ENCODE measurements at places on chromosomes 3 and 15.

- no peak for DNase-seq
These were observed 310.7 kb upstream of the ZNF717 start for GRCh38 chr3:76096036-76096435.

- no peak for DNase-seq
These were observed 369.0 kb upstream of the CCDC54 start for GRCh38 chr3:107008213-107008612.

- no peak for DNase-seq
These were observed 18.4 kb upstream of the KLF13 start for GRCh38 chr15:31308185-31308639.

GRCh38 chr15:33515121-33515520 lies 204.4 kb downstream of the RYR3 start:
- no peak for DNase-seq

DNA sequence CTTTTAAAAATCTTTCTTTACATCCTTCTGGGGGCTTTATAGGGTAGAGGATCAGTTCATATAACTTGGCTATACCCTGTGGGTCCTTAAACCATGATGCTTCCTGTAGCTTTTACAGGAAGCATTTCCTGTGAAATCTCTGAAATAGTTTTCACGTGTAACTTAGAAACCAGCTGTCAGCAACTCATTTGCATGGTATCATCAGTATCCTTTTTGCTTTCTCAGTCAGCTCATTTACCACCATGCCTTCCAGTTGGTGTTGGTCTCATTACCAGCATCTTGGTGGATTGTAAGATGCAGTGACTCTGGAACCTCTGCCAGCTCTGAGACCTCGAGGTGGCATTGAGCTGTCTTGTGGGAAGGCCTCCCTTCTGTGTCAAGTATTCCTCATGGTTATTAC lies 96.7 kb upstream of the MYZAP start:
- DNase-seq = no peak

- DNase-seq = no peak
These were observed 80.0 kb downstream of the THSD4 start for GRCh38 chr15:71195242-71195641.

DNA sequence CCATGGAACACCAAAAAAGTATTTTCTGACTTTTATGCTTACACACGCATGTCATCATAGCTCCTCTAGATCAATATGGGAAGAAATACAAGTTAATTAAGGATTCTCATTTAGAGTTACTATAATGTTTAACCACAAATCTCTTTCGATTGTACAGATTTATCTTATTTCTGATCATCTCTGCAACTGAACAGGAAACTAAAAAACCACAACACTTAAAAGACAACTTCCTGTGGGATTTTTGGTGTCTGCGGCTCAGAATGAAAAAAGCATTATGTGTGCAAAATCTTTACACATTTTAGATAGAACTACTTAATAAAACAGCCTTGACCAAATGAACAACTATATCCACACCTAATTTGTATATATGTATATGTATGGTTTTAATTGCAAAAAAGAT lies 3.0 kb upstream of the TJP1 start:
- DNase-seq = peak; percentile 45

GRCh38 chr3:160678292-160678842 lies 1.4 kb downstream of the ARL14 start:
- DNase-seq = no peak

DNA sequence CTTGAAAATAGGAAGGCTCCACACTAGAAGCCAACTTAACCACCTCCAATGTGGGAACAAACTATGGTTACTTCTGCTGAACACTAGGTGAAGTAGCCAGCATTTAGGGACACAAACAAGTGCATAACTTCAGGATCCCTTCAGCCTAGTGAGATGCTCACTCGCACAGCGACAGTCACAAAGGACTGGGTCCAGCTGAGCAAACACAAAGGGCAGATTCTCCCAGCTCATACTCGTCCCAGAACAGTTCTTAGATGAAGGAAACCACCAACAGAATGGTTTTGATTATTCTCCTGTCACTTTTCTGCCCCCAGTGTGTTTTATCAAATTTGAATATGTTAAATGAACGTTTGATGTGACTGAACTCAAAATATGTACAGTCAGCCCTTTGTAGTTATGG lies 201.6 kb downstream of the KCNAB1 start:
- no peak for DNase-seq

DNA sequence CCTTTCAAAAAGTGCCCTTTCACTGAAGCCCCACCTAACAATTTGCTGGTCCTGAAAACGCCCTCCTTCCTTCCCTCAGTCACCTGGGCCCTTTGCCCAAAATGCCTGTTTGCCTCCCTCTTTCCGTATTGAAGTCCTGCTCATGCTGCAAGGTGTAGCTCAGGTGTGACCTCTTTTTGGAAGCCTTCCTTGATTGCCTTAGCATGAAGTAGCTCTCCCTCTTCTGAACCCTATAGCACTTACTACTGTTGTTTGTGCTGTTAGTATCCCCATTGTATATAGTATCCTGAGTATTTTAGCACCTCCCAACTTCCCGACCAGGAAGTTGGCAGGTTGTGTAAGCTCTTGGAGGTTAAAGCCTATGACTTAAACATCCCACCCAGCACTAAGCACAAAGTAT lies 1.7 kb downstream of the PLS1 start:
- no peak for DNase-seq

- no peak for DNase-seq
These were observed 35.1 kb downstream of the UBE3A start for GRCh38 chr15:25403771-25404170.

GRCh38 chr3:157310329-157311052 lies 126.2 kb upstream of the PTX3 start:
- DNase-seq = no peak

DNA sequence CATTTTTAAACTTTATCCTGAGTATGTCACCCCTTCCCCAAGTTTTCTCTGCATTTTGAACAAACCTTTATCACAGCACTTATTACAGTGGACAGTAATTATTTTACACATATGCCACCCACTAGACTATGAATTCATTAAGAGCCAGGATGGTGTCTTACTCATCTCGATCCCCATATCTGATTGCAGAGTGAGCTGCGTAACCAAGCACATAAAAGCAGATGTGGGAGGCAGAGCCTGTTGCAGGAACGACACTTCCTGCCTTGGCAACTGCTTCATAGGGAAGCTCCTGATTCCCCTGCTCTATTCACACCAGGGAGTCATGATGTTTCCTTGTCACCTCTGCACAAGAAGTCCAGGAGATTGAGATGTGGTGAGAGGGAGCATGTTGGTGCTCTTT lies 91.1 kb downstream of the MINAR1 start:
- DNase-seq = no peak

DNA sequence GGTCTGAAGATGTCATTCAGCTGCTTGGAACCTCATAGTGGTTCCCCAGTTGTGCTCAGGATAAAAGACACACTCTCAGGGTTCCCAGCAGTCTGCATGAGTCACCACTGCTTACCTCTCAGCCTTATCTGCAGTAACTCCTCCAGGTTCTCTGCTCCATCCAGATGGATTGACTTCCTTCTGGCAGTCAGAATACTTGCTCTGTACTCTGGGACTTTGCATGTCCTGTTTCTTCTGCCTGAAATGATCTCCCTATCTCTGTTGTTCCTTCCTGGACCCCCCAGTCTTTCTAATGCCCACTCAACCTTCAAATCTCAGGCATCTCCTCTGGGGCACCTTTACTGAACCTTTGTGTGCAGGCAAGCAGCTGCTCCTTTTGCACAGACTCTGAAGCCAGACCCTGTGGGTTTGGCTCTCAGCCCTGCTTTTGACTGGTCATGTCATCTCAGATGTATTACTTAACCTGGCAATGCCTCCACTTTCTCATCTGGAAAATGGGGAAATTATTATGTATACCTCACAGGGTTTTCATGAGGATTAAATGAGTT lies 38.4 kb downstream of the ITPR1 start:
- DNase-seq = no peak

- DNase-seq = no peak
These were observed 251.4 kb upstream of the TGFBR2 start for GRCh38 chr3:30354972-30355371.

GRCh38 chr3:34377961-34378360 lies 579.5 kb downstream of the PDCD6IP start:
- no peak for DNase-seq

- DNase-seq = no peak
These were observed 16.2 kb downstream of the XPC start for GRCh38 chr3:14162178-14162577.

DNA sequence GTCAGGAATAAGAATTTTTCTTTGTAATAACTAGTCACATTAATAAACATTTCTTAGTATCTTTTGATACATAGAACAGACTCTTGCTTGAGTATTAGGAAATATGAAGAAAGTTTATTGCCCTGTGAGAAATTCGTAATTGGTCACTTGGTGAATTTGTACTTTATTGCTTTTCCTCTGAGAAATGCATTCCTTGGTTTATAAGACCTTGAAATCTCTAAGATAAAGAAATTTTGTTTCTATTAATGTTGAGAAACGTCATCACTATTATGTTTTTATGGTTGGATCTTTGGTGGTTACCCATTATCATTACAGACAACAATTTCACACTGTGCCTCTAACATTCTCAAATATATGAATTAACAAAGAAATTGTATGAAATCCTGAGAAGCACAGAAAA lies 652.0 kb upstream of the NECTIN3 start:
- no peak for DNase-seq

- peak; percentile 53 for DNase-seq
These were observed 453.7 kb downstream of the FOXP1 start for GRCh38 chr3:71129611-71130431.

- no peak for DNase-seq
These were observed 249.7 kb upstream of the CNTN4 start for GRCh38 chr3:1848935-1849334.

GRCh38 chr15:77475001-77475400 lies 54.3 kb downstream of the HMG20A start:
- DNase-seq = no peak

DNA sequence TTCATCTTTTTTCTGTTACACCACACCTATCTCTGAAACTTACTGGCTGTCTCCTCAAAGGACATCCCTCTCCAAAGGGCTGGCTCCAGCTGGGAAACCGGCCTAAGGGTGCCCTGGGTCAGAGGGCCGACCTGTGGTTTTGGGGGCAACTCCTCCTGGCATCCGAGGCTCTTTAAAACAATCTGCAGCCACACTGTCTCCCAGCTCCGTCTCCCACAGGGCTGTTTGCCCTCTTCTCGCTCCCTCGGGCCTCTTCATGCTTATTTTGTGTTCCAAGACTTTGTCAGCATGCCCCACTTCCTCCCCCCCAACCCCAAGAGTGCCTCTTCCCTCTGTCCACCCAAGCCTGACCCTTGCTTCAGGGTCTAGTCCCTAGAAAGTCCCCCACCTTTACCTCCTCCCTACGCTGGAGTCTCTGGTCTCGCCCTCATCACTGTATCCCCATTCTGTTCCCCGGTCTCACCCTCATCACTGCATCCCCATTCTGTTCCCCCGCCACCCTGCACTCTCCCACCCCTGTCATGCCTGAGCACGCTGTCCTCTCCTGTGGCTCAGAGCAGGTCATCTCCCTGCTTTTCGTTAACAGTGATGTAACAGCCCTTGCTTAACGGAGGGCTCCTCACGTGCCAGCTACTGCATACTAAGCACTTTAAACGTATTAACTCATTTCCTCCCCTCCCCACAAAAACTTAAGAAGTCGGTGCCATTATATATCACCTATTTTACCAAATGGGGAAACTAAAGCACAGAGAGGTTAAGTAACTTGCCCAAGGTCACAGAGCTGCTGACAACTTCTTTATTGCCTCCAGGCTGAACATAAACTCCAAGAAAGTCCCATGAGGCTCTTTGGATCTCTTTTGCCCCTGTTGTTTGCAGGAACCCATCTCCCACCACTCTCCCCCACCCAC lies 1.1 kb upstream of the CSK start:
- peak; percentile 70 for DNase-seq

DNA sequence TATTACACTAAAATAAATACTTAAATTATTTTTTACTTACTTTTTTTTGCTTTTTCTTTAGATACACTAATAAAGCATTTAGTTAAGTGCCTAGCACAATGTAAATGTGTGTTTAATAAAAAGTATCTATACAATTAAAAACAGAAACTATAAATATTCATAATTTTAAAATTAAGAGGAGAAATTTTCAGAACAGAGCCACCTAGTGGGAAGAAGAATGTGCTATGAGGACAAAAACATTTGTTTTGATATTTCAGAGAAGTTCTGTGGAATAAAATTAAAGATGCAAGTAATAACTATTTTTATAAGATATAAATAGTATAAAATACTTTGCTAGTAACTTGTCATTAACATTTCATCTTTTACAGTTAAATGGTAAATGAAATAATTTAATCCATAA lies 33.6 kb upstream of the PLSCR5 start:
- no peak for DNase-seq

DNA sequence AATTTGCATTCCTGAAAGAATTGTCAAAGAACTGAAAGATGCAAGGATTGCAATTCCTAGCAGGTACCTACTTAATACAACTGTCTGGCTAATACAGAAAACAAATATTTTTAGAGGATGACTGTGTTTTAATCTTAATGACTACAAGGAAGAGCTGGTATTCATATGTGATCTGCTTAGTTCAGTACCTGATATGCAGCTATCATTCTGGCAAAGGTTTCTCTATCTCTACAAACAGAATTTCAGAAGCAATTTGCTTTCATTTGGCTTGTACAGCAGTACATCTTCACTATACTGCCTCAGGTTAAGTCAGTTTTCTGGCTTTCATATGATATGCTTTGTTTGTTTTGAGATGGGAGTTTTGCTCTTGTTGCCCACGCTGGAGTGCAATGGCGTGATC lies 51.3 kb downstream of the TBL1XR1 start:
- no peak for DNase-seq

- DNase-seq = no peak
These were observed 314.3 kb upstream of the RASGRP1 start for GRCh38 chr15:38878926-38879325.

- DNase-seq = no peak
These were observed 21.2 kb upstream of the IGF2BP2 start for GRCh38 chr3:185846037-185846436.

GRCh38 chr3:64612916-64613526 lies 74.8 kb downstream of the ADAMTS9 start:
- DNase-seq = no peak

DNA sequence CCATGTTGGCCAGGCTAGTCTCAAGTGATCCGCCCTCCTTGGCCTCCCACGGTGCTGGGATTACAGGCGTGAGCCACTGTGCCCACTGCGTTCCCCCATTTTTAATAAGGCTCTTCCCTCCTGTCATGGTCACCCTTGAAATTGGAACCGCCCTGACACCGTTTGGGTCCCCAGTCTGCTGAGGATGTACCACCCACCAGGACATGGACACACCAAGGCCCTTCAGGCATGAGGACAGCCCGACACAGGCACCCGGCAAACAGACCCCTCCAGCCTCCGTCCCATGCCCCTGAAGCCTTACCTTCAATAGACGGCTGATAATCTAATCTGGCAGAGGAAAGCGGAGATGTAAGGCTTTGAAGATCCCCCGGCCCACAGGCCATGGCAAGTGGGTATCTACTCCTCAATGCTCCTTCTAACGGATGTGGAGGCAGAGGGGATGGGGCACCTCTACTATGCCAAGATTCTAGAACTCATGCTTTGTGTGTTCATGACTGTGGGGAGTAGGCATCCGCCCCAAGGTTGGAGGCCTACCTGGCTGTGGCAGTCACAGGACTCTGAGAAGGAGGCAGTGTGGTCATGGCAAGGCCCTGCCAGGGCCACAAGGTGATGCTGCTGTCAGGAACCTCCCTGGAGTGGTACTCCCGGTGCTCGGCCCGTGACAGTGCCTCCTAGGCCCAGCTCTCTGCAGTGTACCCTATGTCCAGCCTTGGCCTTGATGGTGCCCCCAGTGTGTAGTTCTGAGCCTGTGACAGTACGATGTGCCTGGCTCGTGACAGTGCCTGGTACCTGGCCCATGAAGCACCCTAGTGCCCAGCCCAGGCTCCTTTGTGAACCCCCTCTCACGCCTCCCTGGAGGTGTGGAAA lies 18.6 kb upstream of the PRSS50 start:
- no peak for DNase-seq

GRCh38 chr15:51780636-51781035 lies 29.2 kb downstream of the TMOD2 start:
- DNase-seq = no peak

All from CD4-positive, alpha-beta T cell treated with Interleukin-12 subunit alpha and Interleukin-12 subunit beta, for 1 hour (primary cell).